ENCODE measurements at places on chromosomes 3 and 15.

DNA sequence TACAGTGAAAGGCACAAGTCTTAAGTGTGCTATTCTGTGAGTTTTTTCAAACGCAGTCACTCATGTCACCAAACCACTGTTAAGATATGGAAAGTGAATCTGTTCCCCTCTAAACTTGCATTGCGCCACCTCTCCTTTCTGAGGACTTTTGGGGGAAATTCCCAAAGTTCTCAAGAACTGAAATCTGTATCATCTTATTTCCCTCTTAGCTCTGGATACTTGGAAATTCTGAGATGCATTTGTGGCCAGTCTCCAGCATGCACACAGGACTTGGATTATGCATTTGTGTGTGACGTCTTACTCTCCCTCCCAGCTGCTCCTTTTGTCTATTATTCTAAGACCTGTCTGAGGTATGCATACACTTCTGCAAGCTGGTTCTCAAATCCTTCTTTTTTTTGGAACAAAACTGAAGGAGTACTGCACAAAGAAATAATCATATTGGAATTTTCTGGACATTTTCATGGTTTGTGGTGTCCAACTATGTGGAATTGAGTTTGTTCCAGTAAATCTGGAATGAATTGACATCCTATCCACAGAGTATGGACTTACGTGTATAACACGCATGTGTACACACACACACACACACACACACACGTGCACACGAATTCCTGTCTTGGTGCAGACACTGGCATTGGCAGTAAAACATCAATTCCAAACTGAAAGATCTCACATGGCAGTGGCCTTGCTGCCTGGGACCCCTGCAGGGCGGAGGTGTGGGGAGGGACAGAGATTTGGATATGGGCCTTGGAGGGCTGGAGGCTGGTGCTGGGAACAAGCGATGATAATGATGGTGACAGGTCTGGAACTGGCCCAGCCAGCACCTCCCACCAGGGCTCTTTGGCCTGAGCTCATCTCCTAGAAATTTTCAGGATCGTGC, 8.2 kb upstream of the LCTL start:
- DNase-seq: no peak

DNA sequence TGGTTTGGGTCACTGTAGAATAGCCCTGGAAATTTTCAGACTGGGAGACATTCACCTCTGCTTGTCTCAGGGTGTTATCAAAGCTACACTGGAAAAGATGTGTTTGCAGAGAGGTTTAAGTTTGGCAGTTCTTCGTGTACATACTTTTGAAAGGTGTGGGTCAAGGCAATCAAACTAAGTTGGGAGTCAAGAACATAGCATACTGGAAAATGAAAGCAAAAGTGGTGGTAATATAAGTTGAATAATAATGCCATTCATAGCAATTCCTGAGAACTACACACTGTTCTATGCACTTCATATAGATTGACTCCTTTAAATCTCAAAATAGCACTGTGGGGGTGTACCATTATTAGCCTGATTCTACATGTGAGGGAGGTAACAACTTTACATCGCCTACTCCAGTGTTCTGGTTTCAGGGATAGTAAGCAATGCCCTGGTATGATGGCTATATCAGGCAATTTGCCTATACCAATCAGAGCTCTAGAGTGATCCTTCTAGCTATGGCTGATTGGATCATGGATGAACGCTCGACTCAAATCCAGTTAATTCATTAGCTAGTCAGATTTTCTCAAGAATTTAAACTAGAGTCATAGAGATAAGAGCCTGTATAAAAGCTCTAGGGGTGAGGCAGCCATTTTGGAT, 44.6 kb upstream of the RASGRP1 start:
- no peak for DNase-seq

DNA sequence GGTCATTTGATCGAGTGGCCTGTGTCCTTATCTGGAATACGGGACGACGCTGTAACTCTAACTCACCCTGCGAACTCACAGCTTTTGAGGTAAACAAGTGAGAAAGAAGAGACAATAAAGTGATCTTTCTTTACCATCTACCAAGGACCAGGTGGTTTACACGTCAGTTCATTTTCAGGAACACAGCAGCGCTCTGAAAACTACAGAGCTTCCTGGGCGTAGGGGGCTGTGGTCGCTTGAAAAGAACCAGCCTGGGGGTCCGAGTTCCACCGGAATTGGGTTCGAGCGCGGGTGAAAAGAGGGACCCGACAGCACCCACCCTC, 357 bp downstream of the KIAA1143 start:
- no peak for DNase-seq

DNA sequence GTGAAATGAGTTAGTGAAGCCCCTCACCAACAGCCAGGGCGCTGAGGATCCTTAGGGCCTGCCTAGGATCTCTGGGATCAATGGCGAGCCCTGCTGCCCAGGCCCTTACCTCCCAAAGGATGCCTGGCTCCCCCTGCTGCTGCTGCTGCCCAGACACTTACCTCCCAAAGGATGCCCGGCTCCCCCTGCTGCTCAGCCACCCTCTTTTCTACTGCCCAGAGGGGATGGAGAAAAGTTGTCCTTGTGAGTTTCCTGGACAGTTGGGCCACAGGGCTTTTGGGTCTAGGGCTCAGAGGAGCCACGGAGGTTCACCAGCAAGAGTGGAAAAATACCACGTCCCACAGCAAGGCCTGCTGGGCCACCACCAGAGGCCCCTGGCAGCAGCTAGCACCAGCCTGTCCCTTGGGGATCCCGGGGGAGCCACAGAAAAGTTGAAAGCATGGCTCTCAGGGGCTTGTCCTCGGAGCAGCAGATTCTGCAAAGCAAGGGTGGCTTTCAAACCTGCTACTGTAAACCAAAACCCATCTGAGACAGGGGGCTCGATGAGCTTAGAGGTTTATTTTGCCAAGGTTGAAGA, 59.4 kb downstream of the SLC6A6 start:
- DNase-seq: no peak

GRCh38 chr3:188861842-188862744, 309.7 kb upstream of the TPRG1 start:
- no peak for DNase-seq

- no peak for DNase-seq
Measured at GRCh38 chr15:70001859-70002258, 95.9 kb downstream of the TLE3 start.

DNA sequence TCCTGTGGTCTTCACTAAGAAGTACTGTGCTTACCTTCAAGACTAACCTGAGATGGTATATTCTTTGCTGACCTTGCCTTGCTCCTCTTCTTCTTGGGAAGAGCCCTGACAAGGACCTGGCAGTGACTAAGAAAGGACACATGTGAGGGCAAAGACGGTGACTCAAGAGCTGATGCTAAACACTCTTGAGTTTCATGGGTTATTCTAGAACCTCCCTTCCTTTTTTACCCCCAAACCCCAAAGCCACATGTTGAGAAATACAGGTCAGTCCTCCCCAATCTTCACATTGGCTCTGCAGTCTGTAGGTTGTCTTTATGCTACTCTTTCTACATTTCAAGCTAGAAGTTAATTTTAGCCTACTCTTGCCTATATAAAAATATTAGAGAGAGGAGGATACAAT, 200.6 kb downstream of the SEMA6D start:
- DNase-seq: no peak

GRCh38 chr3:36443028-36443686, 62.9 kb downstream of the STAC start:
- no peak for DNase-seq

DNA sequence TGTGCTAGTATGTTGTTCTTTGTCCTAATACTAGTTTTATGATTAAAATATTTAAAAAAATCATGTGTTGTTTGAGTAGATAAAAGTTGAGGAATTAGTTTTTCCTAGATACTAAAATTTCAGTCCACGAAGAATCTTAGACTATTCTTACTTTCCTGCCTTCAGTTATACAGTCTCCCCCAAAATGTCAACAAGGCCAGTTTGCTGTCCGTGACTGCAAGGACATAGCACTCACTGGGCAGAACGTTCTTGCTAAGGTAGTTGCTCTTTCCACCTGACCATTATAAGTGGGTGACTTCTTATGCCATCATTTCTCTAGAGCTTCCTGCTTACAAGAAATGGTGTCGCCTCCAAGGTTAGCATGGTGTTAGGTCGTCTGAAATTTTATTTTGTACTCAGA, 32.8 kb downstream of the KAT2B start:
- no peak for DNase-seq

DNA sequence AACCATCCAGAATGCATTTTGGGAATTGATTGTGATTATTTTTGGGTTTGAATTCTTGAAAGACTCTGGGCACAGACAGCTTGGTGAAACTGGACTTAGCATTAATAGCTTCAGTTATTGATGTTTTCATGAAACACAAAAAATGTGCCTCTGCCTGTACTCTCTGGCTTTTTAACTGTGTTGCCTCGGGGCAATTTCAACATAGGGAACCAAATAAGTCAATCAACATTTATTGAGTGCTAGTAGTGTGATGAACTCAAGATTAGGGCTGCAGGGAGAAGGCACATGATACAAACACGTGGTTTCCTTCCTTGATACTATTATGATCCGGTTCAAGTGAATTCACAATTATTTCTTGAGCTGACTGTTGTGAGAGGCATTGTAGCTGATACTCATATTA, 50.8 kb downstream of the UNC13C start:
- no peak for DNase-seq

GRCh38 chr3:127984241-127984975, 67.8 kb upstream of the SEC61A1 start:
- no peak for DNase-seq

DNA sequence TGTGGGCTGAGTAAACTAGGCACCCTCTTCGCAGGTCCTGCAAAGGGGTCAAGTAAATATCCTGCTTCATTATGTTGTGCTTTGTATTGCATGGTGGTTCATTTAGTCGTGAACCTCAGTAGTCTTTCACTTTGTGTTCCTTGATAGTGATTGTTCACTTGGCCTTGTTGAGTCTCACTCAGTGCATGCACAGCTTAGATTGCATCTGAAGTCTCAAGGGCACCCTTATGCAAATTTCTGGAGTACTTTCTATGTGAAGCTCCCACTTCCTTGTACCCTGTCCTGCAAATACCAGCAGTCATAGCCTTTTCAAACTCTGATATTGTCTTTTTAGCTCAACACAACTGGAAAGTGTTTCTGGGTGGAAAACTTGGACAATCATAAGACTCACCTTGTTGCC, 519.2 kb downstream of the NAALADL2 start:
- no peak for DNase-seq

- DNase-seq: no peak
Measured at GRCh38 chr15:72074335-72075060, 43.5 kb downstream of the MYO9A start.

DNA sequence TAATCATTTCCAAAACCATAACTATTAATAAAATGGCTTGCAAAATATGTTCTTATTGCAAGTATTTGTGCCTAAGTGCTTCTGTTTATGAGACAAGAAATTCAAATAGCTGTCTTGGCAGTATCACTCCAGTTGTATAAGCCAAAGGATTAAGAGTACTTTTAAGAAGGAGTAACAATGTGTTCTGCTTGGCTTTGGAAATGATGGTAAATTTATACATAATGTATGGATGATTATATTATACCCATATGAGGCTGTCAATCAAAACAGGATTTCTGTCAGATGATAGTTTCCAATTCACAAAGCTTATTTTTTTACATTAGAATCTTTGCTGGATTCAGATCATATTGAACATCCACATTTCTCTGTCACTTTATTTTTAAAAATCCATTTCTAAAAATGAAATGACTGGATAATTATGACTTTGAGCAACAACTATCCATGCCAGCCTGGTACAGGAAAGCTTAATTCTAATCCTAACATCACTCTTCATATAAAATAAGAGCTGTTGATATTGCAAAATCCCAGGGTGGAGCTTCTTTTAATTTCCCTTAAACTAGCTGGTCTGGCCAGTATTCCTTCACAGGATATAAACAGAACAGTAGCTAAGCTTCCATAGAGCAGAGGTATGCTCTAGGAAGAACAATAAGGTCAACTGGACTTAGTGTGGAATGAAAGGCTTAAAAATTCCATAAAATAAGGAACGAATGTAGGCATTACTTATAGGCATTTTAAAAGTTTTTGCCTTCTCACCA, 30.0 kb upstream of the ZNF280D start:
- DNase-seq: no peak

GRCh38 chr15:71154607-71155200, 39.4 kb downstream of the THSD4 start:
- DNase-seq: no peak

DNA sequence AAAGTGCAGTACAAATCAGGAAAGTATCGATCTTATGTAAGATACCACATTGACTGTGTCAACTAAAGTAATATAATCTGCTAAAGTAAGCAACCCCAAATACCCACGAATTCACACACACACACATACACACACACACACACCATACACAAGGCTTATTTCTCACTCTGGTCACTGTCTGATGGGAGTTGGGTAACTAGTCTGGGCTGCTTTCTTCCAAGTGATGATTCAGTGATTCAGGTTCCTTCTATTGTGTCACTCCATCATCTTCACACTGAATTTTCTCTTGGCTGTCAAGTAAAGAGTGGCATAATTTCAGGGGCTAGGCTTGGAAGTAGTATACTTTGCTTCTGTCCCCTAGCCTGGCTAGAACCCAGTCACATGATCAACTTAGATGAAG, 104.8 kb upstream of the CCDC54 start:
- no peak for DNase-seq

- no peak for DNase-seq
Measured at GRCh38 chr3:143536817-143537535, 311.3 kb downstream of the SLC9A9 start.

DNA sequence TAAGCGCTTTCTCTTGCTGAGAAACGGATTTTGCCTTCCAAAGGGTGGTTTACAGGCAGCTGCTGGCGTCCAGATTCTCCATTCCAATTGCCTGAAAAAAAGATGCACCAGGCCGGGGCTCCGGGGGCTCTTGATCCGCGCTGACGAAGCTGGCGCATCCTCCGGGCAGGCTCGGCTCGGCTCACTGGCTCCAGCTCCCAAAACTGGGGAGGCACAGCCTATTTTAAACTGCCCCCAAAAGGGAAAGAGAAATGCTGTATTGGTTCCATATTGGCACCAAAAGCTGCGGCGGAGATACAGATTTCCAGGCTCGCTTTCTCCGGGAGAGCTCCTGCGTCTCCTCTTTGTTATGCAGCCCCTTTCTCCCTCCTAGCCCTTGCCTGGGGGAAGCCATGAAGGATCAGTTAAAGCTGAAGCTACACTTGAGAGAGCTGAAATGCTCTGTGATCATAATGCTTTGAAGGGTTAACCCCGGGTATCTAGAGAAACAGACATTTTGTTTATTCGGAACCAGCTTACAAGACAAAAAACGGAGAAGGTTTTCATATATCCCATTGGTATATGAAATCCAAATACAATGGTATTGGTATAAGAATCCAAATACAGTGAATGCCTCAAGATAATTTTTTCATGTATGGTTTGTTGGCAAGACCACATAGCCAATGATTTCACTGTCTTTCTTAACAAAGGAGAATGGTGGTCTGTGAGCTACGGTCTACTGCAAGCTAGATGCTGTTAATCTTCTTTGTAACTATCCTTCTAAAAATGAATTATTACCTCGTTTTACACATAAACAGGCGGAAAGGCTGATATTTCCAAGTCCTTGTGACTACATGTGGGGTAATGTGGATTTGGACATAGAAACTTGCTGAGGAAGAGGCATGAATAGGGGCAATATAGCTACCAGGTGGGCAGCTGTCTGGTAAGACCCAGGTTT, 693 bp downstream of the CD200 start:
- DNase-seq: no peak

Data from stimulated activated CD8-positive, alpha-beta memory T cell treated with anti-CD3 and anti-CD28 coated beads, Interleukin-7, amount 100 ng/mL, for 48 hours (primary cell).